Mesendoderm (in vitro differentiated cells): ENCODE measurements at places on chromosomes 3 and 15.

GRCh38 chr15:61682891-61683735, 377.1 kb downstream of the VPS13C start:
- no peak for DNase-seq

GRCh38 chr15:50183112-50183794, 1.3 kb downstream of the SLC27A2 start:
- DNase-seq = no peak

DNA sequence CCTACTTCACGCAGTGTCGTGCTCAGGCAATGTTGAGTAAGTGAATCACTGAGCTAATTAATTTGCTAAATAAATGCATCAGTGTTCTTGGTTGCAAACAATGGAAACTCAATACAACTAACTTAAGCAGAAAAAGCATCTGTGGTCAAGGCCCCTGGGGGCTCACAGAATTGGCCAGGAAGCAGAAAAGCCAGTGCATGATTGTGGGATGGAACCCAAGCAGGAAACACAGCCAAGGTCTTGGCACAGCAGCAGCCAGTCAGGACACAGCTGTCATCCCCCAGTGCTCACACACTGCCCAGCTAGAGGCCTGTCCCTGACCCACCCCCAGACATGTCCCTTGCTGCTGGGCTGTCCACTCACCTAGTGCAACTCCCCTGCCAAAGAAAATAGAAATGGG, 85.9 kb downstream of the AQP9 start:
- DNase-seq = no peak

GRCh38 chr15:52789601-52790168, 451 bp downstream of the ONECUT1 start:
- DNase-seq = peak; percentile 42

DNA sequence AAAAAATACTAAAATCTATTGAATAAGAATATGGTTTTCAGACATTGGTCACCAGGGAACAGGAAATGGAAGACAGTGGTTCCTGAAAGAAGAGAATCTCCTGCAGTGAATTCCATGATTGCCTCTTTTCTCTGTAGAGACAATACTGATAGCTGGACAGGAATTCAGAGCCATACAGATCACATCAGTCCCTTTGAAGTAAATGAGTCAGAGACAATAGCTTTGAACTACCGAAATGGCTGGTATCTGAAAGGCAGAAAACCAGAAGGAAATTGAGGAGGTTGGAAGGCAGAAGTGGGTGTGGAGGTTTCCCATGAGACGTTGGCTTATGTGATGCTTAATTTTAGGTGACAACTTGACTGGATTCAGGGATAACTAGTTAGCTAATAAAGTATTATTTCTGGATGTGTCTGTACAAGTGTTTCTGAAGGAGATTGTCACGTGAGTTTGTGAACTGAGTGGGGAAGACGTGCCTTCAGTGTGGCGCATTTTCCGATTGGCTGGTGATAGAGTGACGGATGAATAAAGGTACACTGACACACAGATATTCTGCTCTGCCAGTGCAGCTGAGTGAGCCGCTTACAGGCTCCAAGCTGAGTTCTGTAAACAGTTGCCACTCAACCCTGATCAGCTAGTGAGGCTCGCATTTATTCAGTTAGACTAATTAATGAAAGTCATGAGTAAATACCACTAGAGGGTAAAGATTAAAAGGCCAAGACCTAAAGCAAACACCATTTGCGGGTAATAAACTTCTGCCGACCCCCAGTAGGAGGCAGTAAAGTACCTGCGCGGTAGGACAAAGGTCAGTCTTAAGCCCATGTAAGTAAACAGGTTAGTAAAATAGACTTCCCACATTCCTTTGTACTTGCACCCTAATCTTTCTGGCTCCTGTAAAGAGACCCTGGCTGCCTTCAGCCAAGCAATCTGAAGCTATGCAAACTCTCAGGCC, 1298.6 kb downstream of the SI start:
- peak; percentile 58 for DNase-seq

DNA sequence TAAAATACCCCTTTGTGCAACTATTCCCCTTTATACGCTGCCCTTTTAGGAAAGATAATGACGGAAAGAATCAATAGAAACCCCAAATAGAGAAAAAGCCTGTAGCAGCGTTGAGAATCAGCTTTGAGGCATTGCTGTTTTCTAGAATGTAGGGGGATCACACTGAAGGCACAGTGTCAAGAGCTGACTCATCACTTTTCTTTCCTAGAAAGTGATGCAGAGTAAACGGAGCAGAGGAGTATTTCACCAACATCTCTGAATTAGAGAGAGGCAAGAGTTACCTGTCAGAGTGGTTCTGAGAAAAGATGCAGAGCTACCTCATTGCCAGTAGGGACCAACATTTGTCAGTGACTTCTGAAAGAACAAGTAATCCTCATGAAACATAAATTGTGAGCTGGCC, 269.8 kb upstream of the TMC3 start:
- DNase-seq = no peak

GRCh38 chr15:57505949-57506391, 85.7 kb upstream of the MYZAP start:
- no peak for DNase-seq

DNA sequence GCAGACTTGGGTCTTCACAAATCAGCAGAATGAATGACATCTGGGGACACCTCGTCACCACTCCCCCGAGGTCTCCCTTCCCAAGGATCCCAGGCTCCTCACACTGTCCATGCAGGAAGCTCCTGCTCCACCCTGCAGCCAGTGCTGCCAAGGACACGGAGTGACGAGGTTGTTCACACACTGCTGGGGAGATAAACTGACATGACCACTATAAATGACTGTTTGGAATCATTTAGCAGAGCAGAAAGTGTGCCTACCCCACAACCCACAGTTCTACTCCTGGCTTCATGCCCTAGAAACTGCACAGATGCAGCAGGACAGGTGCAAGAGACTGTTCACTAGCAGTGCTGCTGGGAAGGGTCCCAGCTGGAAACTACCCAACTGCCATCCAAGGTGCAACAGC, 19.7 kb upstream of the PRSS50 start:
- no peak for DNase-seq

DNA sequence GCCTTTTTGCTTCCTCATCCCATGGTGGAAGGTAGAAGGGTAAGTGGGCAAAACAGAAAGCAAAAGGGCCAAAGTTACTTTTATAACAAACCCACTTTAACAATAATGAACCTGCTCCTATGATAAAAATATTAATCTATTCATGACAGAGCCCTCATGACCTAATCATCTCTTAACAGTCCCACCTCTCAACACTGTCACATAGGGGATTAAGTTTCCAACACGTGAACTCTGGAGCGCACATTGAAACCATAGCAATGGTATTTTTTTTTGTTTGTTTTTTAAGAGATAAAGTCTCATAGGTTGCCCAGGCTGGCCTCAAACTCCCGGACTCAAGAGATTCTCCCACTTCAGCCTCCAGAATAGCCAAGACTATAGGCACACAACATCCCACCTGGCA, 30.7 kb downstream of the KATNBL1 start:
- DNase-seq = no peak

GRCh38 chr15:90496791-90497190, 32.9 kb upstream of the CRTC3 start:
- DNase-seq = no peak

DNA sequence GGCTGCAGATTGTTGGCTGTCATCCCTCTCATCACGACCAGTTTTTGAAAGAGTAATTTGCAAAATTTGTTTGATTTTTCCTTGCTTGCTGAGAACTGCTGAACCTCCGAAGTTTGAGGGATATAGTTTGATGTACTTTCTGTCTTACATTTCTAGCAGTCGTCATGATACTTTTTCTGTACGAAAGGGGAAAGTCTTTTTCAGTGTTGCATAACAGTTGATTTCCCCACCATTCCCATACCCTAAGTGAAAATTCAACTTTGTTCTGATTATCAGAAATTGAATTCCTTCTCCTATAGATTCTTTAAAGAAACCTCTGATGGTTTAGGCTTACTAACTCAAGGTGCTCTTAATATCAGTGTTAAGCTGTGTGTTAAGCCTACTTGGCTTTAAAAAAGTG, 1.6 kb downstream of the PDE8A start:
- no peak for DNase-seq

- peak; percentile 29 for DNase-seq
These were observed 420 bp downstream of the KCNH8 start for GRCh38 chr3:19148768-19149091.

GRCh38 chr15:67825881-67826716, 790 bp downstream of the SKOR1 start:
- DNase-seq = no peak

DNA sequence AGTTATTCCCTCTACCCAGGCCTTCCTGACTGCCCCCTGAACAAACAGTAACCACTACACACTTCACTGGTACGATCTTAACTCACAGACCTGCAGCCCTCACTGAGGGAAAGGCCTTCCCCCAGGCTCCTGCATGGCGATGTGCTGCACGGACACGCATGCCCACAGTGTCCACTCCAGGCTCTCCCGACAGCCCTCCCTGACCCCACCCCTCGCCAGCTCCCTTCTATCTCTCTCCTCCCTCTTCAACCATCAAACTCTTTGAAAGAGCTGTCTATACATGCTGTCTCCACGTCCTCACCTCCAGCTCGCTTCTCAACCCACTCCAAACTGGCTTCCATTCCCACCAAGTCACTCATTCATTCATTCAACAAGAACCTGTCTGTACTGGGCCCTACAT, 3.9 kb downstream of the SCN5A start:
- DNase-seq = no peak

GRCh38 chr15:58504674-58505234, 73.0 kb downstream of the LIPC start:
- DNase-seq = no peak

DNA sequence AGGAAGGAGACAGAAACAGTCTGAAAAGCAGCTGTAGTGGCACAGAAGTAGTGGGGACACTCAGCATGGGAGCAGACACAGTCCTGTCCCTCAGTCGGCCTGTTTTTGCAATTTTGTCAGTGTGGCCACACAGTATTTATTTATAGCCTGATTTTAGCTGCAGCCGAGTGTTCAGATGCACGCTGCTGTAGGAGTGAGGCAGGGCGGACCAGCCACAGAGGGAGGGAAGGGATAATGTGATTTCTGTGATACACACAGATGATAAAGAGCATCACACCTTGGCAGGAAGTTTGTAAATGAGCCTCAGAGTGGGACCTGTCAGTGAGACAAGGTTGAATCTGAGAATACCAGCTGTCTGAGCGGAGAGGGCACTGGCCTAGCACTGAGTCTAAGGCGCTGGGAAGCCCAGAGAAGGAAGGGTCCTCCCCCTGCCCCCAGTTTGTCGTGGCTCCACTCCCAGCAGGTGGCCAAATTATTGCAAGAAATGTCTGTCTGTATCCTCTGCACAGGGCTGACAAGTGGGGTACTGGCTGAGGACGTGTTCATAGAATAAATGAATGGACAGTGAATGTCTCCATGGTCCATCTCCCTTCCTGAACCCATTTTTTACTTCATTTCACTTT, 3.8 kb downstream of the PSTPIP1 start:
- DNase-seq = no peak

DNA sequence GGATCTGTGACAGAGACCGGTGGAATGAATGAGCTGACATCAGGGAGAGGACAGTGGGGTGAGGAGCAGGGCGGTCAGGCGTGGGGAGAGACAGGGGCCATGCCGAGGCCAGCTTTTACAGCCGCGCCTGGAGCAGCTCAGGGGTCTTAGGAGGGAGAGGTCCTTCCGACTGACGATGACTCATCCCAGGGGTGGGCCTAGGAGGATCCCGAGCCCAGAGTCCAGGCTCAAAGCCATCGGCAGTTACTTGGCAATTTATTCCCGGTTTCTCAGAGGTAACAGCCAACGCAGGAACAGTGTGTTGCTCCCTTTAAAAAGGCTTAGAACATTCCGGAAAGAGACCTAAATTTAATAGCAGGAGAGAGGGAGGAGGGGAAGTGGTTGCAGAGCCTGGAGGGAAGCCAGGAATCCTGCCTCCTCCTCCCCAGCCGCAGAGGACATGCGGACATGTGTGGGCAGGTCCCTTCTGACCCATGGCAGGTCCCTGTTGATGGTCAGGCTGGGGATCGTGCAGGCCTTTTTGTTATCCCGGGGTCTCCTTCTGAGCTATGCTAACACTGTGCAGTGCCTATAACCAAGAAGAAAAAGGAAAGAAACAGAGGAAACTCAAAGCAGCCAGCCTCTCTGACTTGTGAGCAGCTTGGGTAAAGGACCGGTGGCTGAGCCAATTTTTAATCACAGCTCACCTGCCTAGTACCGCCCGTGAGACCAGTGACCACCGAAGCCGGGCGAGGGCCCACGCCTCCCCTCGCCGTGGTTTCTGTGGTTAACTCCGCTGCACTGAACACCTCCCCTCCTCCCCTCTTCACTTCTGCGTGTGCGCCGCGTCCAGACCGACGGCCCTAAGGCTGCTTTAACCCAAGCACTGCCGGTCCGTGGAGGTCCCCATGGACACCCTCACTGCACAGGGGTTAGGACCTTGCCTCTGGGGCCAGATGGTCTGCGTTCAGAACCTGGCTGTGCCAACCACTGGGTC, 392.4 kb upstream of the PROK2 start:
- DNase-seq = no peak

GRCh38 chr3:46087871-46088270, 60.6 kb upstream of the XCR1 start:
- peak; percentile 44 for DNase-seq

GRCh38 chr3:172270557-172271166, 177.6 kb downstream of the GHSR start:
- DNase-seq = no peak

DNA sequence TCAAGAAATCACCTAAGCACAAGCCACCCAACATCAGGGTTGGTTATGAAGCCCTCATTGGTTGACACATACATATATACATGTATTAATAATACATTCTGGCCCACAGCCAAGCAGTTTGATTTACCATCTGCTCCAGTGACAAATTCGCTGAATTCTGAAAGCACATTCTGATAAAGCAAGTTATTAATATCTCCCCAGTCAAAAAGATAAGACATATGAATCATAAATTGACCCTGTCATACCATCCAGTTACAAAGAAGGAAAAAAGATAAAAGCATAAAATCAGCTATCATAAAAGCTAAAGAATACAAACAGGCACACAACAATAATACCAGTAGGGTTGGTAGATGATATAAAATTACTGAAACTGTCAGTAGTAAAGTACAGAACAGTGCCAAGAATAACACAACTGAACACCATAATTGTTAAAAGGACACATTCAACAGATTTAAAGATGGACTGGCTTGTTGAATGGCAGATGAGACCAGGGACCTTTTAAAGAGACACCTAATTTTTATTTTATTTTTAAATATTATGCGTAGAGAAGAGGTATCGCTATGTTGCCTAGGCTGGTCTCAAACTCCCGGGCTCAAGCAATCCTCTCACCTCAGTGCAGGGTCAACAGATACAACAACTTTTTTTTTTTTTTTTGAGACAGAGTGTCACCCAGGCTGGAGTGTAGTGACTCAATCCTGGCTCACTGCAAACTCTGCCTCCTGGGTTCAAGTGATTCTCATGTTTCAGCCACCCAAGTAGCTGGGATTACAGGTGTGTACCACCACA, 7.7 kb downstream of the SNX4 start:
- DNase-seq = no peak

- no peak for DNase-seq
These were observed 255.5 kb downstream of the UACA start for GRCh38 chr15:70507772-70508371.

DNA sequence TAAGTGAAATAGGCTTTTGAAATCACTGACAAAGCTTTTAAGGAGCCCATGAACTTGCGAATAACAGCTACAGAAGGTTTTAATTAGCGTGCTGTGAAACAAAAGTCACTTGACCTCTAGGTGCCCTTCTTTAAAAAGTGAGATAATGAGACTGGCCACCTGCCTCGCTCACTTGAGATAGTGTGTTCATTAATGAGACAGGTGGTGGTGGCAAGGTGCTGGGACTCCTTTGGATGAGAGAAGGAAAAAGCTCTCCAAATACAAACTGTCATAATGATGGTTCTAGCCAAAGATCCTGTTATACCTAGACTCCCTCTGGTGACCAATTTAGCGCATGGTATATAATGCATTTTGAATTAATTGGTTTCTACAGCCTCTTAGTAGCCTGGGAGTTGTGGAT, 22.7 kb upstream of the IREB2 start:
- DNase-seq = peak; percentile 39
